ENCODE measurements at places on chromosomes 13 and 19.

GRCh38 chr13:84980571-84980970 is 818.6 kb downstream of the SLITRK6 start:
- no peak for DNase-seq

- no peak for DNase-seq
Measured at GRCh38 chr19:9445037-9445436, 9.7 kb upstream of the ZNF266 start.

DNA sequence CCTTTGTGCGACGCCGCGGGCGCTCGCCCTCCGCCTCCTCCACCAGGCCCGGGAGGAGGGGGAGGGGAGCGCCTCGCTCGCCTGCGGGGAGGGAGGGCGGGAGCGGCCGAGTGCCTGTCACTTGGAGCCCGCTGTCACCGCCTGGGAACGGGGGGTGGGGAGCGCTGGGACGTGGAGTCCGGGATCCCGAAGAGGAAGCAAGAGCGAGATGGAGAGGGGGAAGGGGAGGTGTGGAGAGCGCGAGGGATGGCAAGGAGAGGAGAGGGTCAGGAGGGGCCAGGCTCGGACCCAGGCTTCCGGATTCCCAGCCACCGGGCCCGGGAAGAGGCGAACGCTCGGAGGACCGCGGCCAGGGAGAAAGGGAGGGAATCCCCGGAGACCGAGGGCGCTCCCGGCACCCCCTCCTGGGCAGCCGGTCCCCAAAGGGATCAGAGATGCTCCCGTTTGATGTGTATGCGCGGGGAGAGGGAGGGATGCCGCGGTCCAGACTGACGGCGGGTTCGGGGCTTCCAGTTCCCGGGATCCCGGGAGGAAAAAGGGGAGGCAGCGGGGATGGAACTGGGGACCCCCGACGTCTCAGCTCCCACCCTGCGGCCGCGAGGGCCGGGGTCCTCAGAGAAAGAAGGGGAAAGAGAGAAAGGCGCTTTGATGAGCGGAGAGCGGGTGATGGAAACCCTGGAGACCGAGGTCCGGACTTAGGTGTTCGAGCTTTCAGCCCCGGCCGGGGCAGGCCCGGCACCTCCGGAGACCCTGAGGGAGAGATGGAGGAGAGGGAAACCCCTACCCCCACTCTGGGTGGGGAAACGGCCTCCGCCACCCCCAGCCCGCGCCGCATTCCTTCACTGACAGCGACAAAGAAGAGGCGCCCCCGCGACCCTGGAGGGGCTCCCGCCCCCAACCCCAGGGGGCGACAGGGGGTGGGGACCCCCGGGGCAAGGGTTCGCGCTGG is 4.7 kb upstream of the DPF1 start:
- no peak for DNase-seq

GRCh38 chr13:20130652-20131051 is 30.2 kb downstream of the GJA3 start:
- no peak for DNase-seq

- DNase-seq, result no peak
Measured at GRCh38 chr19:47494729-47495128, 10.7 kb upstream of the KPTN start.

DNA sequence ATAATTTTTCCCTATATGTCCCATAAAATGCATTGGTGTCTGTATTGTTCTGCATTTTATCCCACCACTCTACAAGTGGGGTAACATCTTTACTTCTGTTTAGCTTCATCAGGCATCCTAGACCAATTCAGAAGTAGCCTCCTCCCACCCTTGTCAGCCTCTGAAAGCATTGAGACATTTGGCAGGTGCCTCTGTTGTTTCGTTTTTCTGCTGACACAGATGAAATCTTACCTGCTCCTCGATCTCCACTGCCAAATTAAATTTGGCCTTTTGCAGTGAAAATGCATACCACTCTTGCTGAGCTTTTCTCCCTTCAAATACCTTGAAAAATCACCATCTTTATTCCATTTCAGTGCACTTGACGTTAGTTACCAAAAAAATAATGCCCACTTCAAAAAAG is 83.5 kb upstream of the STARD13 start:
- no peak for DNase-seq

DNA sequence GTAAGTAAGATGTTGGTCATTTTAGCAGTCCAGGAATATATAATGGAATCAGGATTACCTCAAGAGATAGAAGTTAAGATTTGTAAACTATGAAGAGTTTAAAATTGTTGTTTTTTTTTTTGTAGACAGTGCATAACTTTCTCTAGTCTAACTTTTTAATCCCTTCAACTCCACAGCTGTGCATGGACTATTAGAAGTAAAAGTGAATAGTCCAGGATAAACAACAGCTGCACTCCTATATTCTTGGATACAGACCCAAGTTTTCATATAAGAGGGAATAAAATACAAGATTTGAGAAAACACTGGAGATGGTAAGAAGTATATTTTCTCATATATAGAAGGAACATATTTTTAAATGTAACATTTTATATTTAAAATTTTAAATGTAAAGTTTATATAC is 1509.9 kb downstream of the SLITRK5 start:
- DNase-seq, result no peak

DNA sequence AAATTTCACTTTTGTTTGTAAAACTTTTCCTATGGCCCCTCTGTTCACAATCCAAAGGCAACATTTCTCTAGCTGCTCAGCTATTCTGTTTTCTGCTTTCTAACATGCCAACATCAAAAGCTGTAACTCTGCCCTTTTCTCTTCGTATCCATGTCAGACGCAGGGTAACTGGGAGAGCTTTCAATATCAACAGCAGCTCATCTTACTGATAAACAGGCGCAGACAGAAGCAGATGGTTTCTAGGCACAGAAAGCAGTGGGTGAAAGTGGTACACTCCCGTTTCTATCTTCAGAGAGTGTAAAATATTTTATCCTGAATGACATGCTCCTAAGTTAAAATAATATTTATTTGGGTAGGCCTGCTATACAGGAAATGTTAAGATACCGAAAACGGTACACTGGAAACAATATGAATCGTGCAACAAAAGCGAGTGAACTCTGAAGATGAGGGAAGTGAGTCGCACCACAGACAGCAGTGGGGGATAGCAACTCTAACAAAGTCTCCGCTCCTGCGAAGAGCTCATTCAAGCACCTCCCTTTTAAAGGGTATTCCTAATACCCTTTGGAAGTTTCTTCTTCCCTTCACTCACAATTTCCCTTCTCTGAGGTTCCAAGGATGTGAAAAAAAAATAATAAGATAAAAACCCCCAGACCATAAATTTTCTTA is 798.3 kb downstream of the GPC5 start:
- DNase-seq, result no peak

DNA sequence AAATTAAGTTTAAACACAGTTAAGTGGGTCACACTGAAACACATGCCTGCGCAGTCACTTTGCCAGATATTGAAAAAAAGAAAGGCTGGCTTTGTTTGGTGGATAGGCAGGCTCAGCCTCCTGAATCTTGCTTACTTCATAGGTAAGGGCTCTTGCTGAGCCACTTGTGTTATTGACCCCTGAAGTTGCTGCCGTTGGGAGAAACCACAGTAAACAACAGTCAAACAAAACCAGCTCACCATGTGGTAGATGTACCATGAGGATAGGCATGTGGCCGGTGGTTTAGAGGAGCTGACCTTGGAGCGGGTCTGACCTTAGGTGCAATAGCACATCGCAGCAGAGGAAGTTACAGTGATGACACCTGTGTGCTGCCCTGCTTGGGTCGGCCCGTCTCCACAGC is 52.2 kb downstream of the SPATA13 start:
- no peak for DNase-seq

DNA sequence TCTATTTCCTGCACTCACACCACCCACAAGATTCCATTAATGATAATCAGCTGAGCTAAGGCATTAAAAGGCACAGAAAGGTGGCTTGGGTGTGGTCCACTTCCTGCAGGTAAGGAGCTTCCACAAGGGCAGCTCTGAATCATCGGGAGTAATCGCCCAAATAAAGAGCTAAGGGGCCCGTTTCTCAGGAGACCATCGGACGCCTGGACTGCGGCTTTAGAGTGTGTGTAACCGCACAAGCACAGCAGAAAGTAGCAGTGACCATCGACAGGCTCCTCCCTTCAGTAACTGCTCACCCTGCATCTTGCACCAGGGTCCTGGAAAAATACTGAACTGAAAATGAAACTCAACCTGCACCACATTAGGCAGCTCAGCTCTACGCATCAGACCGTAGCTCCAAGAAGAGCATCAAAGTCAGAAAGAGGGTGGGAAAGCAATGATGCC is 6.0 kb downstream of the STK24 start:
- no peak for DNase-seq

DNA sequence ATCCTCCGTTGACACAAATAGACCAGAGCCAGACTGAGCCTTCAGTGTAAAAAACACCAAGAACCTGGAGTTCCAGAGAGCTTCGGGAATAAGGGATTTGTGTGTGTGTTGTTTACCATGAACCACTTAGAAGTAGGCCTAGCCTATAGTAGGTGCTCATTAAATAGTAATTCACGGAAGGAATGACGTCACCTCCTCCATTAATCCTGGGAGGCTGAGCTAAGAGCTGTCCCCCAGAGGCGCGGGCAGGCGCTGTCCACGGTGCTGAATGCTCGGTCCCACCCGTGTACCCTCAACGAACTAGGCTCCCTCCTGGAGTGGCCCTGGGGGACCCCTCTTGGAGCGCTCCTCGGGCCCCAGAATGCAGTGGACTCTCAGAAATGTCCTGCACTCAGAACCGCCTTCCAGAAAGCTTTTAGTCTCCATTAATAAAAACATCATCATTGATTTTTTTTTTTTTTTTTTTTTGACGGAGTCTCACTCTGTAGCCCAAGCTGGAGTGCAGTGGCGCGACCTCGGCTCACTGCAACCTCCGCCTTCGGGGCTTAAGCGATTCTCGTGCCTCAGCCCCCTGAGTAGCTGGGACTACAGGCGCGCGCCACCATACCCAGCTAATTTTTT is 6.5 kb downstream of the UNC13A start:
- no peak for DNase-seq

DNA sequence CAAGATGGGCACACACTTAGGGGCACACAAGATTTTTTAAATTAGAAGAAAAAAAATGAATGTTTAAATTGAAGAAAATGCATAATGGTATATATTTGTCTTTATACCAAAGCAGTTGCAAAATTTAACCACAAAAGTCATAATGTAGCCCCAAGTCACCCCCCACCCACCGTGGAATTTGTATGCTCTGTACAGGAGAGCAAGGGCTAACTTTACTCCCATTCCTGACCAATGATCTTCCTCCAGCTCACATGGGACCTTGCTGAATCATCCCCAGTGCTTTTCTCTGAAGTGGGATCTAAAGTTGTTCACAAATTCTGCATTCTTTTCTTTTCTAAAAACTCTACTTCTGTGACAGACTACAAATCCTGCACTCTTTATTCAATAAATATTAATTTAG is 597.0 kb downstream of the UQCRFS1 start:
- DNase-seq, result no peak

DNA sequence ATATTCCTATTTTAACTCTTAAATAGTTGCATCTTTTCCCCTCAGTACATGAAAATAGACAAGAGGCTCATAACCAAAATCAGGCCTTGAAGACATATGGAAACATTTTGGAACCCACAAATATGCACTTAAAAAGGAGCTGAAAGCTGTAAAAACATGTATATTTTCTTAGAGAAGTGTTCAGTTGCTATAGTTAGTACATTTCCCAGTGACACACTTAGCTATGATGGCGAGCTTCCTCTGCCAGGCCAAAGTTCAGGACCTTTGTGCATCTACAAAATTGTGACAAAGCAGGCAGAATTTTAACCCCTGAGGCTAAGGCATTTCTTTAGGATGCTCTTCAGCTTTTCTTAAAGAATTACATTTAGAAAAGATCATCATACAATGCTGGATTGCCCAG is 54.5 kb downstream of the RCBTB2 start:
- DNase-seq, result no peak

GRCh38 chr13:100537486-100537885 is 51.1 kb downstream of the GGACT start:
- no peak for DNase-seq

- DNase-seq, result no peak
Measured at GRCh38 chr13:99614465-99614885, 113.2 kb downstream of the TM9SF2 start.

DNA sequence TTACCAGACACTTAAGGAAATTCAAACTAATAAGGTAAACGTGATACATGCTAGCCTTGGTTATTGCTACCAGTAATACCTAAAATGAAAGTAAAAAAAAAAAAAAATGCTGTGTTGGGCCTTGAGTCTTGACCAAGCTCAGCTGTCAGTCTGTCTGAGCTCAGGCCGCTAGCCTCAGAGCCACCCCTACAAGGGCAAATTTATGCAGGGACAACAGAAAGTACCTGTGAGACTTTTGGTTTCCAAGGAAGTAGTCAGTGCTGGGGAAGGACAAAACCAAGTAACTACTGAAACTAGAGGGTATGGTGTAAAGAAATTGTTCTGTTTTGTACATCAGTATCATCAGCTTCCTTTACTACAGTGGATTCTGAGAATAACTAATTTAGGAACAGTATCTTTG is 134.3 kb upstream of the SLITRK5 start:
- DNase-seq, result no peak

- no peak for DNase-seq
Measured at GRCh38 chr13:46961719-46962118, 64.9 kb upstream of the HTR2A start.

DNA sequence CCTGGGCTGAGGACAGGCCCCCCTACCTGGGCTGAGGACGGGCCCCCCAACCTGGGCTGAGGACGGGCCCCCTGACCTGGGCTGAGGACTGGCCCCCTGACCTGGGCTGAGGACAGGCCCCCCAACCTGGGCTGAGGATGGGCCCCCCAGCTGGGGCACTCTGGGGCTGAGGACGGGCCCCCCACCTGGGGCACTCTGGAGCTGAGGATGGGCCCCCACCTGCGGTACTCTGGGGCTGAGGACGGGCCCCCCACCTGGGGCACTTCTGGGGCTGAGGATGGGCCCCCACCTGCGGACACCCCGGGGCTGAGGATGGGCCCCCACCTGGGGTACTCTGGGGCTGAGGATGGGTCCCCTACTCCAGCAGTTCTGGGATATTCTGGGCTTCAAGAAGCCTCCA is 65.5 kb downstream of the RASA3 start:
- DNase-seq, result no peak

DNA sequence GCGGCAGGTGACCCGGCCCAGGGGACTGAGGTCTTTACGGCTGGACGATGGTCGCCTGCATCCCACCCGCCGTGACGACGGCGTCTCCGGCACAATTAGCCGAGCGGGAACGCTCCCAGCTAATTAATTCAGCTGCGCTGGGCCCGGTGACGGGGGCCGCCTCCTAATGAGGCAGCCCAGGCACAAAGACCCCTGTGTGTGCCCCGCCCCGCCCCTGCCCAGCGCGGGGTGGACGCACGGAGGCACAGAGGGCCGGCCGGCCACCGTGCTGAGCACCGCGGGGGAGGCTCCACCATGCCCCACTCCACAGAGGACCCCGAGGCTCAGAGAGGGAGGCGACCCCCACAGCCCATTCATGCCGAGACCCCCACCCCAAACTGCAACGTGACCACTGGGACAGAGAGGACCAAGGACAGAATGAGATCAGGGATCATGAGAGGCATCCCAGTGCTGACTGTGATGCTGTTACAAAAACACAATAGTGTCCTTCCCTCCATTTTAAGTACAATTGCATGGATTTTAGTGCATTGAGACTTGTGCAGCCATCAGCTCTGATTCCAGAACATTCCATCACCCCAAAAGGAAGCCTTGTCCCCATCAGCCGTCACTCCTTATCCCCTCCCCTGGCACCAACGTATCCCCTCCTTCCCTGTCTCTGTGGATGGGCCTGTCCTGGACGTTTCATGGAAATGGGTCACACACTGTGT is 17.0 kb downstream of the EFNA2 start:
- DNase-seq, result no peak

Data from stimulated activated CD4-positive, alpha-beta T cell treated with anti-CD3 and anti-CD28 coated beads, Interleukin-1b, Interleukin-23, amount 100 ng/mL, for 1 hour (primary cell).